Activated naive CD4-positive, alpha-beta T cell treated with Interleukin-2 at 50 U/mL for 16 hours (primary cell): ENCODE measurements at places on chromosomes 11 and 22.

DNA sequence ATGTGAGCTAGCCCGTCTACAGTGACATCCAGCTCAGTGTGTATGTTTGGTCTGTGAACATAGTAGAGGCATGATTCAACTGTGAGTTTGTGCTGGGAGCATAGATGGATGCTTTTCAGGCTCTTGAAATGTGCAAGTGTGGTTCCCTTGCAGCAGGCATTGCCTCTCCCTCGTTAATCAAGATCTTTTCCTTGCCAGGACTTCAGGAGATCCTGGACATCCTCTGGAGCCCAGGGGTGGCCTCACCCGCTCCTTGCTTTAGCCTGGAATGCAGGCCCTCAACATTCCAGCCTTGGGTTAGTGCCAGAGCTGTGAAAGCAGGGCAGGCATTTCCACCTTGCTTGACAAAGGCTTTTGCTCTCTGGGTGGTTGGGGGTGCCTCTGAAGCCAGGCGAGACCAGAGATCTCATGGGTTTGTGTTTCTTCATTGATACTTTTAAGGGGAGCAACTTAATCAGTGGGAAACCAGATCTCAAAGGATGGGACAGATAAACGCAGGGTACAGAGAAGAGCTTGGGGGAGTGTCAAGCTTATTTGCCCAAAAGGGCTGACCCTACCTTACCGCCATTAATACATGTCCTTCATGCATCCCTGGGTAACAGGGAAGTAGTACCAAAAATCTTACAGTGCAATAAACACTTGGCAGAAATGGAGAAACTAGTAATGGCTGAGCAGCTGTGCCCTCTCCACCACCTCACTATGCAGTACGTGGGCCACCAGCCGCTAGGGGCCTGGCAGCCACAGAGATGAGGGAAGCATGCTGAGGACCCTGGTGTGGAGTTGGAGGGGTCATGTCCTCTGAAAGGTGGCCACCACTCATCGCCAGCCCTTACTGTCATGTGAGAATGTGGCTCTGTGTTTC is 72.1 kb downstream of the PTPRJ start:
- no peak for DNase-seq

DNA sequence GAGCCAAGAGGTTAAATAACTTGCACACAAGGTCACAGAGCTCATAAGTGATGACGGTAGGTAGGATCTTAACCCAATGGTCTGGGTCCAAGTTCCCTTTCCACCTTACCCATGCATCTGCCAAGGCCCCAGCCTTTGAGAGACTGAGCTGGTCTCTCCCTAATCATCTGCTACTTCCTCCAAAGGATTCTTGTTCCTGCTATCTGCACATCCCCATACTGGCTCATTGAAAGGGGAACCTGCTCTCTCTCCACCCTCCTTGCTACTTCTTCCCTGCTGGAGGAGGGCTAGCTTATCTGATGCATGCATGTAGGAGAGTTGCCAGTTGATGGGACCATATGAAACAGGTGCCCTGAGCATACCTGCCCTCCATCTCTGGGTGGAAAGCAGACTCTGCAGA is 47.7 kb downstream of the COMMD9 start:
- DNase-seq: no peak

GRCh38 chr22:41966607-41967240 is 2.5 kb upstream of the SEPTIN3 start:
- DNase-seq: peak; percentile 28

- DNase-seq: no peak
Observed at GRCh38 chr11:93340223-93340622, 9.7 kb downstream of the DEUP1 start.

- DNase-seq: no peak
Observed at GRCh38 chr11:113923572-113923971, 19.0 kb downstream of the HTR3B start.
